Hippocampal formation (tissue), 2 donors: ENCODE measurements at places on chromosomes 3 and 15.
A peak's percentile ranks its signal among the peaks of the same experiment; 100 is the strongest.

DNA sequence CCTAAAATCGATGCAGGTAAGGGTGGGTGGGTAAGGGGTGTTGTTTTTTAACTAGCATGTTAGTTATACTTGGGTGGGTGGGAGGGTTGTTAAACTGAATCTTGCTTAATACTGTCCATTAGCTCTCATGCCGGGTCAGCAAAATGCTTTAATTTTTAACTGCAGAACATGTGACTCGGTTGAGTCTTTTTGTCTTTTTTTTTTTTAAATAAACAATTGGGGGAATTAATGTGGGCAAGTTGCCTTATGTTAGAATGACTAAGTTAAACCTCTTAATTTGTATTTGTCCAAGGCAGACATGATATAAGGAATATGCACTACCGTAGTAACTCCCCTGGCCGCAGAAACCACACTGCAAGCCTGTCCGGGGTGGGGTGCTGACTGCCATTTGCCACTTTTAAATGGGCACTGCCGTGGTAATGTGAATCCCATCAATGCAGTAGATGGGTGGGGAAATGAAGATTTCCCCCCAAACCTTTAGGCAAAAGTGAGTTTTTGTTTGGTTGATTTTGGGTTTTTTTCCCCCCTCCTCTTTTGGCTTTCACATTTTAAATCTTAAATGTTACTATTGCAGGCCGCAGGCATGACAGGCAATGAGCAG, 54.3 kb upstream of the CCR4 start:
- no peak for DNase-seq

DNA sequence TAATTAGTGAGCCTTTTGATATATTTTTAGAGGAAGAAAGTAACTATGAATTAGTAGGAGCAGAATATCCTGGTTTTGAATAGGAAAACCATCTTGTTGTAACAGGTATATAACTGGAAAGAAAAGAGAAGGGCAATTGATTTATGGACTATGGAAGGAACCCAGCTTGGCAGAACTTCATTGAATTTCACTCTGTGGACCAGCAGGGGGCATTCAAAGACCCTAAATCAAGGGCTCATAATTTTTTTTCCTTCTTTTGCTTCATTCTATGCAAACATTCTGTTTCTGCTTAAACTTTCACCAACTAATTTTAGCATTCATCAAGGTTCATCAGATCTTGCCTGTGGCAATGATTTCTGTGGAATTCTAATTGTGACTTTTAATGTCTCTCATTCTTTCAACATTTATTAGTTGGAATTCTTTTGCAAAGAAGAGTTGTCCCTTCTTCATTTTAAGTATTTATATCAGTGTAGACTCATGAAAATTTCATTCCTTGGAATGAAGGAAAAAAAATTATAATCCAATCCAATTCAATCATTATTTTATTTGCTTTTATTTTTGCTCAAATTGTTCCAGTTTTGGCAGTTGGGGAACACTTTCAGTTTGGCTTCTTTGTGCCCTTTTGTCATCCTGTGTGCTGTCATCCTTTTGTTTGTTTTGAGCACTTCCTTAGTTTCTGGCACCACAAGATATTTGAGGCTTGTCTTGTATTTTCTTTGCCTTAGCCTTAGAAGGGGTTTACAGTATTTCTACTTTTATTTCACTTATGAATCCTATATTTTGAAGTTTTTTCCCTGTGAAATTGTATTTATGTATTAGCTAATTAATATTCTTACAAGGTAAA, 30.4 kb downstream of the NXPE3 start:
- peak; percentile 25 for DNase-seq

GRCh38 chr15:70503073-70503745, 260.1 kb downstream of the UACA start:
- no peak for DNase-seq

DNA sequence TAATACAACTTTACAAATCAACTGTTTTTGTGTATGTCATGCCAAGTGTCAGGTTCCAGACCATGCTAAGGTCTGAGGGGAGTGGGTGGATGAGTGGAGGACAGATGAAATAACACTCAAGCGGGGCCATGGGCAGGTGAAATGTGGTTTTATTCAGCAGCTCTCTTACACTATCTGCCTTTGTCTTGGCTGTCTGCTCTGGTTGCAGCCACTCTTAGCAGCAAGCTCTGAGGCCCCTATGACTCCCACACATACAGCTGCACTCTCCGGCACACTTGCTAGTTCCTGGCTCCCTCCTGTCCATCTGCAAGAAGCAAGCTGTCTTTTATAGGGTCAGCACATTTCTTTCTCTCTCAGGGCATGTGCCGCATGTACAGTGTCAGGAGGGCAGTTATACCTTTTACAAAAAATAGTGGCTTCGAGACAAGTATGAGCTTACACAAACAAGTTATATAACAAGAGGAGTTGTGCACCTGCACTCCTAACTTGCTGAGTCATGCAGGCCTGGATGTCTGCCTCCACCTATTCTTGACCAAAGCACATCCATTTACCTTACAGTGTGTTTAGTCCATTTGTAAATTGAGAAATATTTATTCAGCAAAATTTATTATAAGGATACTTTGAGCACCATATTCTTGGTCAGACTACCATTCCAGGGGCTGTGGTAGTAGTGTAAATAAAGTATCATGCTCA, 683.7 kb upstream of the CBLB start:
- DNase-seq = no peak

DNA sequence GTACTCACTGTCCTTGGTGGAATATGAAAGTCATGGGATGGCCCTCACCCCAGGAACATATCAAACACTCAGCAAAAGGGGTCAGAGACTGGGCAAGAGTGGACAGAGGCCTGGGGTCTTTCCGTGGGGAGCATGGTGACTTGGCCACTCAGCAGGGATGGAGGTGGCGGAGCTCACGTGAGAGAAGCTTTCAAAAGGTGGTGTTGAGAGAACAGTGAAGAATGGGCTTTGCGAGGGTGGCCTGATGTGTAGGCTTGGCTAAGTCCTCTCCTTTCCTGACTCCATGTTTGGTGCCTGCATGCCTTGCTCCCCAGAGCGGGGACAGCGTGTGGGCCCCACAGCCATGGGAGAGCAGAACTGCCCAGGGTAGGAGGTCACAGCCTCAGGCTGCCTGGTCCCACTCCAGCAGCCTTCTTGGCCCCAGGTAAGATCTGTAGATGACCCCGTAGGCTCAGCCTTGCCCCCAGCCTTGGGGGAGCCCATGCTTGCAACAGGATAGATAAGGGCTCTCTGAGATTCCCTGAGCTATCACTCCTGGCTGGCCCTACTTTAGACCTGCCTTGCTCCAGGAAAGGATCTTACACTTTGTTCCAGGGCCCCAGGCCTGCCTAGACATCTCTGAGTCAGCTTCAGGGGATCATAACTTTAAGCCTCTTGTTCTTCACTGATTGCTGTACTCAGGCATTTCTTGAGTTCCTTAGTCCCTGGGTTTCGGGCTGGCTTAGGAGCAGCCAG, 17.0 kb downstream of the RPLP1 start:
- DNase-seq = no peak

DNA sequence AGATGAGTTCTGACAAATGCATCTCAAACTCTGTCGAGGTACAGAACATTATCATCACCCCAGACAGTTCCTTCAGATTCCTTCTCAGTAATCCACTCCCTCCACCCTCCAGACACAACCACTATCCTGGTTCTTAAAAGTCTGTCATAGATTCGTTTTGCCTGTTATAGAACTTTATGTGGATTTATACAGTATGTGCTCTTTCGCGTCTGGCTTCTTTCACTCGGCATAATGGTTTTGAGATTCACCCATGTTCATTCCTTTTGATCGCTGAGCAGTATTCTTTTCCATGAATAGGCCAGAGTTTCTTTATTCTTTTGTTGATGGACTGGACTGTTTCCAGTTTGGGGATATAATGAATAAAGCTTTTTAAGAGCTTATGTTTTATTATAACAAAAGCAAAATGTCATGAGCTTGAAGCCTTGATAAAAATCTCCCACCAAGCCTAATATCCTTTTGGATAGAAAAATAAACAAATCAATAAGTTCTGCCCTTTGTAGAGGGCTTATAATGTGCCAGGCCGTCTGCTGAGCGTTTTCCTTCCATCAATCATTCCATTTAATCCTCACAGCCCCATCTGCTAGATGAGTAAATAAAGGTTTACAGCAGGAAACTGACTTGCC, 21.3 kb upstream of the RFTN1 start:
- DNase-seq = no peak

- DNase-seq = no peak
Observed at GRCh38 chr15:76190070-76190564, 121.2 kb downstream of the ETFA start.

DNA sequence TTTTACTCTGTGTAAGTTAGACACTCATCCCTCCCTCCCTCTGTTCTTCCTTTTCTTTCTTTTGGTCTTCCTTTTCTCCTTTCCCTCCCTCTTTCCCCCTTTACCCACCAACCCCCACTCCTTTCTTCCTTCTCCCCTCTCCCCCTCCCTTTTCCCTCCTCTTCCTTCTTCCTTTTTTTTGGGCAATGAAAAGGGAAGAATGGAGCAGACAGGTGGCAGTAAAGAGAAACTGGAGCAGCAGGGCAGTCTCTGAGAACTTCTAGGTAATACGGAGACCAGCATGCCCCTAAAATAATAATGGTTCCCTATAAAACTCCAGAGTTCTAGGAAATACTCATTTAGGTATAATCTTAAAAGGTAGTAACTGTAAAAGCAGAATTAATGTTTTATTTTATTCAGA, 11.4 kb upstream of the GPR171 start:
- DNase-seq = no peak

- DNase-seq = no peak
Observed at GRCh38 chr3:73653877-73654276, 29.1 kb upstream of the PDZRN3 start.

DNA sequence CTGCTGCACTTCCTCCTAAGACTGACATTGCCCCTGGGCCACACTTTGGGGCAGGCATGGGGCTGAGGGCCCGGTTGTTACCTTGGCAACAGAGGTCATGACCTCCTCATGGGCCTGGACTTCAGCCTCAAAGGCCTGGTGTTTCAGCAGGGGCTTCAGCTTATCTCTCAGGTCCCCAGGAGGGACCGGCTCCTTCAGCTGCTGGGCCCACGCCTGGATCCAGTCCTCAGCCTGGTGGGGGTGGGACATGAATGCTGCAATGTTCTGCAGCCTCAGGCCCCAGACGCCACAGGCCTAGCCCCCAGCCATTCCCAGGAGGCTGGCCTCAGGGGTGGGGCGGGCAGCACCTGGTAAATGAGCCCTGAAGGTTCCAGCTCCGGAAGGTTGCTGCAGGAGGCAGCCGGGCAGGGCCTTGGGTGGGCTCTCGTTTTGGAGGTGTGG, 27.6 kb downstream of the SPTBN5 start:
- no peak for DNase-seq

GRCh38 chr3:42063888-42064287, 27.3 kb upstream of the TRAK1 start:
- no peak for DNase-seq

- no peak for DNase-seq
Observed at GRCh38 chr3:187131981-187132380, 7.3 kb downstream of the RPL39L start.

GRCh38 chr15:48898032-48898431, 20.1 kb downstream of the EID1 start:
- DNase-seq = no peak

GRCh38 chr15:62964251-62964650, 78.3 kb upstream of the TPM1 start:
- no peak for DNase-seq

GRCh38 chr3:86965166-86965565, 25.8 kb downstream of the VGLL3 start:
- DNase-seq = no peak
